ENCODE measurements at places on chromosomes 13 and 19.

- no peak for DNase-seq
These were observed at the start of gene ATP8B3 for GRCh38 chr19:1811942-1812425. ATP8B3 (minus strand) TSS chr19:1812276; CDS start chr19:1811736, 540 bp downstream.

DNA sequence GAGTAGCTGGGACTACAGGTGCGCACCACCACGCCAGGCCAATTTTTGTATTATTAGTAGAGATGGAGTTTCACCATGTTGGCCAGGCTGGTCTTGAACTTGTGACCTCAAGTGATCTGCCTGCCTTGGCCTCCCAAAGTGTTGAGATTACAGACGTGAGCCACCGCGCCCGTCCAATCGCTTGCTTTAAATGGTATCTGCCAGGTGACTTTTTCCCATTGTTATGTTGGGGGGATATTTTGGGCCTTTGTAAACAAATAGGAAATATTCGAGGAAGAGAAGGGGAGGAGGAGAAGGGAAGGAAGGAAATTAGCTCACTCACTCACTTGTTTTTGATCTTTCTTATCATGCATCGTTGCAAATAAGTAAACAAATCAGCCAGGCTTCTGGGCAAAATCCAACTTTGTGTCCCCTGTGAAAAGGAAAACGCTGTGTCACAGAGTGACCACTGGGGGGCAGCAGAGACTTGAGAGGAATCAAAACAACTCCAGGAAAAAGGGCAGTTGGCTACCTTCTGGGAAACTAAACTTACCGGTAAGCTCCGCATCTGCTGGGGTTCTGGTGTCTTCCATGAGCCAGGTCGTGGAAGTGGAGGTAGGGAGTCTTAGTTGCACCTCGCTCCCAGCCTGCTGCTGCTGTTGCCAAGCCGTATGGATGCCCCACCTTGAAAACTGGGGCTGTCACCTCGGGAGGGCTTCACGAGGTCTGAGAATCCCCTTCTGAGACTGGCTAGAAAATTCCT is 9.3 kb upstream of the RANBP3 start:
- peak; percentile 52 for DNase-seq

DNA sequence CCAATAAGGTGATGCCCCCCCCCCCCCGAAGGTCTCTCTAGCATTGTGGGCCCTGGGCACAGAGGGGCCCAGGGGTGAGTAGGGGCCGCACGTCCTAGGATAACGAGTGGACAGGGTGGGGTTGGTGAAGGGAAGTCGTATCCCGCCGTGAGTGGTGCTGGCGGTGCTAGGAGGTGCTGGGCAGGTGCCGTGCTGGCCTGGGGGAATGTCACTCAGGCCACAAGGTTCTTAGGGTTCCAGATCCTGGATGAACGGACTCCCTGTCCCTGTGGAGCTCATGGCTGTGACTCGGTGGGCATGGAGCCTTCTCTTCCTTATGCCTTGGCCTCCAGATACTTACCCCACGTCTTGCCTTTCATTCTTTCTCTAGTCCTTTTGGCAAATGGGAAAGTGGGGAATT is 157.4 kb upstream of the SOX1 start:
- DNase-seq, result no peak

DNA sequence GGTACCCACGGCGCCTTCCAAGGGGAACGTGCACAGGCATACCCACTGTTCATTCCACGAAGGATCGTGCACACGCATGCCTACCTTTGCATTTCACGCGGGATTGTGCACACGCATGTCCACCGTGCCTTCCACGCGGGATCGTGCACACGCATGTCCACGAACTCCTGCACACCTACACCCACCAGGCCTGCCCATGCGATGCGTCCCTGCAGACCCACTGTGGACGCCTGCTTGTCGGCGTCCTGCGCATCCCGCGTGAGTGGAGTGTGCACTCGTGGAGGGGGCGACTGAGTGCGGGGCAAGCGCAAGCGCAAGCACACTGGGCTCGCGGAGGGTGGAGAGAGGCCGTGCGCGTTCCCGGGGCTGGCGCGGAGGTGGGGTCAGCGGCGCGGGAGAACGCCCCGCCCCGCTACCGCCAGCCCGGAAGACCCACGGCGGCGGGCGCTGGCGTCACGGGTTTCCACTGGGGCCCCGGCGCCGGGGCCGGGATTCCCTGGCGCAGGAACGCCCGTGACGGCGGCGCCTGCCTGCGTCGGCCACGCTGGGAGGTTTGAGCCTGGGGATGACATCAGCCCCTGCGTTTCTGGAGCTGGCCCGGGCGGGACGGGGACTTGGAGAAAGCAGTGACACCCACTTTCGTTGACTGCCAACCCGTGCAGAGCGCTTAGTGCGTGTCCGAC is 18.7 kb downstream of the GADD45B start:
- peak; percentile 36 for DNase-seq

- DNase-seq, result no peak
These were observed 3.5 kb upstream of the MED26 start for GRCh38 chr19:16631465-16631864.

DNA sequence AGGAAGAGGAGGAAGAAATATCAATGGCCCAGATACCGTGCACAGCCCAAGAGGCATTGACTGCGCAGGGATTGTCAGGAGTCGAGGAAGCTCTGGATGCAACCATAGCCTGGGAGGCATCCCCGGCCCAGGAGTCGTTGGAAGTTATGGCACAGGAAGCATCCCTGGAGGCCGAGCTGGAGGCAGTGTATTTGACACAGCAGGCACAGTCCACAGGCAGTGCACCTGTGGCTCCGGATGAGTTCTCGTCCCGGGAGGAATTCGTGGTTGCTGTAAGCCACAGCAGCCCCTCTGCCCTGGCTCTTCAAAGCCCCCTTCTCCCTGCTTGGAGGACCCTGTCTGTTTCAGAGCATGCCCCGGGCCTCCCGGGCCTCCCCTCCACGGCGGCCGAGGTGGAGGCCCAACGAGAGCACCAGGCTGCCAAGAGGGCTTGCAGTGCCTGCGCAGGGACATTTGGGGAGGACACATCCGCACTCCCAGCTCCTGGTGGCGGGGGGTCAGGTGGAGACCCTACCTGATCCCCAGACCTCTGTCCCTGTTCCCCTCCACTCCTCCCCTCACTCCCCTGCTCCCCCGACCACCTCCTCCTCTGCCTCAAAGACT is 36.0 kb downstream of the KEAP1 start:
- no peak for DNase-seq

- DNase-seq, result no peak
These were observed 445.5 kb downstream of the EFNB2 start for GRCh38 chr13:106090001-106090400.

DNA sequence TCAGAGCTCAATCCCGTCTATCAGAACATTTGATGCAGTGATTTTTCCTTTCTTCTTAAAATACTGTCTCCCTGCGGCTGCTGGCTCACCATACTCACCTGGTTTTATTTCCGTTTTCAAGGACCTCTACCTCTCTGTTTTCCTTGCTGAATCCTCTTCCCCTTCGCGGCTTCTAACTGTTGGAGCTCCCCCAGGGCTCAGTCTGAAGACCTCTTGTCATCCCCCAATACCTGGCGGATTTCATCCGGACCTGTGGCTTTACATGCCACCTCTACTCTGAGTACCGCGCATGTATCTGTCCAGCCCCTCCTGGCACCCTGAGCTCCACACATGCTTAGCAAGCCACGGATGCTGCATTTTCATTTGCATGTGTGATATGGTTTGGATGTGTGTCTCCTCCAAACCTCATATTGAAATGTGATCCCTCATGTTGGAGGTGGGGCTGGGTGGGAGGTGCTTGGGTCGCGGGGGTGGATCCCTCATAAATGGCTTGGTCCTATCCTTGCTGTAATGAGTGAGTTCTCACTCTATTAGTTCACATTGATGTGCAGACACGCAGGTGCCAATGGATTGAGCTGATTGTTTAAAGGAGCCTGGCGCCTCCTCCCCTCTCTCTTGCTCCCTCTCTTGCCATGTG is 106.2 kb upstream of the LSM14A start:
- DNase-seq, result no peak
